ENCODE measurements at places on chromosomes 1 and 21.

- no peak for DNase-seq
These were observed 1.9 kb downstream of the IGSF8 start for GRCh38 chr1:160096274-160097116.

GRCh38 chr1:27603309-27603680, 649 bp downstream of the AHDC1 start:
- no peak for DNase-seq

DNA sequence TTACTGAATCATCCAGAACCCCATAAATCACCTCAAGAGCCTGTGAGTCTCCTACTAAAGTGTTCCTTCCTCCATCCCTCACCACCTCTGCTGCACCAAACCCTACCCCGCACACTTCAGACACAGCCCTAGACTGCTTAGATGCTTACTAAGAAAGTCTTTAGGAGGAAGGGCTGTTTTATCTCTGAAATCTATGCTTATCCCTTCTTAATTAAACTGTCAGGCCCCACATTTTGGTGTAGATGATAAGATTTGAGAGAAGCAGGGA, 216.8 kb upstream of the SGIP1 start:
- no peak for DNase-seq

GRCh38 chr21:16587141-16587581, 857.4 kb downstream of the USP25 start:
- DNase-seq: peak; percentile 82

DNA sequence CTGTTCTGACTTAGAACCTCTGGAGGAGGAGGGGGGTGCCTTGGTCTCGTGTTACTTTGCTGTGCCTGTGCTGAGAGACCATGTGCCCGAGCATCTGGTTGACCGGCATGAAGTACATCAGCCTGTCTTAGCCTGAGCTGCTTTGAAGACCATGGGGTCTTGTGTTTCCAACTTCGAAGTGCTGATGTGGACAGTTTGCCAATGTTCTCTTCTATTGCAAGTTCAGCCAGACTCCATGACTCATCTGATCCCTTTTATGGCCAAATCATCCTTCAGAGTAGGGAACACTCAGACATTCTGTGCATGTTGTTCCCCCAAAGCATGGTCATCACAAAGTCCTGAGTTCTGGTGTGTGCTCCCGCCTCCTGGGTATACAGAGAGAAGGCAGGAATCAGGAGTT, 6.0 kb upstream of the PLA2G2C start:
- DNase-seq: no peak

- no peak for DNase-seq
These were observed 32.3 kb upstream of the PRDM2 start for GRCh38 chr1:13667691-13668090.

DNA sequence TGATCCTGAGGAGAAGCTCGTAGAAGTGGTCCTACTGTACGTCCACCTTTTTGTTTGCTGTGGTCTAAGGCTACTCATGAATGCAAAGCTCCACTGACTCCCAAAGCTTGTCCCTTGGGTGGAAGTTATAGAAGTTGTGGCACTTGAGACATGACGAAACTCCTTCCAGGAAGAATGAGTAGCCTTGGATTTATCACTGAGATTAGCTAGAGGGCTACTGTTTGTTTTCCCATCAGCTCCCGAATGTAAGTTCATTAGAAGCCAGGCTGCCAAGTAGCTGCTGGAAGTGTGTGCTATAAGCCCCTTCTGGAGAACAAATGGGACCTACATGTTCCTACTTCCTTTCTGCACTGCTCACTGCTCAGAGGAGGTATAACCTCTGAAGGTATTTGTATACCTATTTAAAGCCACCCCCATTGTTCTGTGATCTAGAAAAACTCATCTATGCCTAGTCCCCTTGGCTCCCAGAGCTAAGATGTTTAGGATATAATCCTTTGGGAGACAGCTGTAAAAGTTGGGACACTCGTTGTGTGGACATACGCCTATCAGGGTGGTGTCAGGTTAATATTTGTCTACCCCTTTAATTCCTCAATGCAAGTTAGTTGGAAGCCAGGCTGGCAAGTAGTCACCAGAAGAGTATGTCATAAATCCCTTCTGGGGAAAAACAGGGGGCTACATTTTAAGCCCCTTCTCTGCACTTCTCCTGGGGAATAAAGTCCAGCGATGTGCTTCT, 72.9 kb downstream of the SCMH1 start:
- DNase-seq: no peak

GRCh38 chr1:60573726-60574409, 500.3 kb upstream of the C1orf87 start:
- DNase-seq: peak; percentile 50

DNA sequence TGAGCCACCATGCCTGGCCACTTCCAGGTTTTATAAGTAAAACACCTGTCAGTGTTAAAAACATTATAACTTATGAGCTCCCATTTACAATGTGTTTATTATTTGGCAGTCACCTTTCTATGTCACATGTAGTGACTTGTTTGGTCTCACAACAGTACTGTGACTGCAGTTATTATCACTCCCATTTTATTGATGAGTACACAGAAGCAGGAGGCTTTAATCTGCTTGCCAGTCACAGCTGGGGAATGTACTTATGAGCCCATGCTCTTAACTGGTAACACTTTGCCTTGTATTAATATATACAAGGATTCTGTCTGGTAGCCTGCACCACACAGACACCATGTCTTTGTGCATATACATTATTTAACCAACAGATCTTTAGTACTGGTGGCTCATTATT, 31.1 kb upstream of the BACH1 start:
- DNase-seq: no peak

DNA sequence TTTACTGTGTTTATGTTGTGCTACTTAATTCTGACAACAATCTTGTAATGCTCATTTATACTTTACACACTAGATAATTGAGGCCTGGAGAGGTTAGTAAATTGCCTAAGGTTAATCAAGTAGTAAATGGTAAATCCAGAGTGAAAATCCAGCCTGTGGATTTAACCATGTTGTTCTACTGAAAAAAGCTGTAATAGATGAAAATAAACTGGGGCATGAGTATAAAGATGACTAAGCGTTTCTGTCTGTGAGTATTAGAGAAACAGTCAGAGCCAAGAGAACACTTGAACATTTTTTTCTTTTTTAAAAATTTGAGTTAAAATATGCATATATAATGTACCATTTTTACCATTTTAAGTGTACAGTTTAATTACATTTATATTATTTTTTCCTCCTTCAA, 47.9 kb upstream of the LEPR start:
- DNase-seq: no peak

- DNase-seq: no peak
These were observed 2.4 kb upstream of the CD247 start for GRCh38 chr1:167520711-167521206.

GRCh38 chr1:1419363-1419812, 1.7 kb downstream of the ANKRD65 start:
- no peak for DNase-seq

DNA sequence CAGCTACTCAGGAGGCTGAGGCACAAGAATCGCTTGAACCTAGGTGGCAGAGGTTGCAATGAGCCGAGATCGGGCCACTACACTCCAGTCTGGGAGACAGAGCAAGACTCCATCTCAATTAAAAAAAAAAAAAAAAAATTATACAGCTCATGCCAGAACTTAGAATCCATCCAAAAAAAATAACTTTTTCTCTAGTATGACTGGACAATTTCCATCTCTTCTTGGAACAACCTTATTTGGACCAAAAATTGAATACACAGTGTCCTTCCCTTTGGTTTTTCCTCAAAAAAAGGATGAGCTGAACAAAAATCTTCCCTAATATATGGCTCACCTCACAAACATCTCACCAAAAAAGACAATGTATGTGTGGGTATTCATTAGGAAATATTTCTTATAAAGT, 73.7 kb downstream of the TOR3A start:
- no peak for DNase-seq

GRCh38 chr1:177615251-177615650, 354.6 kb downstream of the SEC16B start:
- DNase-seq: no peak

DNA sequence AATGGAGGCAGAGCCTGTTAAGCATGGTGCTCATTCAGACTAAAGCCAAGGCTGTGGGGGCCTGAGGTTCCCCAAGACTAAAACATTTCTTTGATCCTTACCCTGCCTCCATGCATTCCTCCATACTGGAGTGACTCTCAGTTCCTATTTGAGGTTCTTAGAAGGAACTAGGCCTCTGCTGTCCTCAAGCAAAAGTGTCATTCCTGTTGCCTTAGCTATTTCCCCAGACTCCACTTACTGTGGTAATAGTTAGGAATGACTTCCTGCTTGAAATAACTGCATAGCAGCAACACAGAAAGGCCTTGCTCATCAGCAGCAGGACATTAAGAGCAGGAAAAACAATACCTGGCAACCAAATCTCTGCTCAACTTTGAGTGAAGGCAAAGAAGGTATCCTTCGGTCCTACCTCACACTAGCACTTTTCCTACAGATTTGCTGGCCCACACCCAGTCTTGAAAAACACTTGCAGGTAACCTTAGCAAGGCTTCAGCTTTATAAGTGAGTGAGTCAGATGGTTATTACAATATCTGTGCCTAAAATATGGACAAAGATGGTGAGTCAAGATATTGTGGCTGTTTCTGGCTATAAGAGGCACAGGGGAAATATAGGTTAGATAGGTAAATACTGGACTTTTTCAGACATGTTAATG, 14.8 kb downstream of the LRRC41 start:
- DNase-seq: no peak

Data from A172 (cell line).